H9 (cell line): ENCODE measurements at places on chromosomes 1 and 21. TPM values are rescaled to one million over a fixed set of nuclear protein-coding genes. Genes with fewer than 3 reads are reported as not detected.

Gene PRAMEF20
- not detected in 2 replicates for total RNA-seq

Gene UBL4B
- total RNA-seq: not detected in 2 replicates

Gene ESPN
- 53.1 and 59.3 TPM in 2 replicates for total RNA-seq

Gene RAB25
- total RNA-seq: 42.8 and 43.1 TPM in 2 replicates

Gene OR14K1
- total RNA-seq: not detected in 2 replicates

- peaks cover 25% of the 10 kb centered on the region; the same call in 1 of the 2 replicates for H3K27me3 ChIP-seq
- no peak overlapping the region for H3K4me3 ChIP-seq
- no peak overlapping the region for H3K27ac ChIP-seq
- H3K36me3 ChIP-seq: peaks cover 7% of the 10 kb centered on the region; the same call in 1 of the 2 replicates
- H3K4me1 ChIP-seq: peaks cover 8% of the 10 kb centered on the region; the same call in 1 of the 2 replicates
- DNase-seq: no peak
Measured at GRCh38 chr1:223714849-223715603, 2.7 kb downstream of the CAPN2 start.

- no peak overlapping the region for H3K27ac ChIP-seq
- no peak for DNase-seq
- H3K27me3 ChIP-seq: no peaks in the 10 kb centered on the region
- H3K4me1 ChIP-seq: peaks cover 2% of the 10 kb centered on the region; the same call in 1 of the 2 replicates
- H3K4me3 ChIP-seq: no peak overlapping the region
Measured at GRCh38 chr1:61279570-61279969, 197.2 kb downstream of the NFIA start.

DNA sequence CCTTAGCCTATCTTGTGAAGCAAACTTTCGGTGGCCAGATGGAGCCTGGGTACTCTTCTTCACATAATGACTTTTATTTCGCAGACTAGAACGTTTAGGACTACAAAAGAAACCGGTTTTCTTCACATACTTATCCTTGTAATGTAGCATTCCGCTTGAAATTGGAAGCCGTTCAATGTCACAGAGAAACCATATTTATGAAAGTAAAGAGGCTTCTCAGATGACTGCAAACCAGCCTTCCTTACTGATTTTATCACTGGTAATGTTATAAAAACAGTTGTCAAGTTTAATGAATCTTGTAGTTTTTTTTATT lies 94.1 kb downstream of the PPIAL4G start:
- H3K36me3 ChIP-seq: no peaks in the 10 kb centered on the region
- H3K27ac ChIP-seq: no peak overlapping the region
- H3K4me1 ChIP-seq: no peaks in the 10 kb centered on the region; the same call in 1 of the 2 replicates
- peak overlapping the region; percentile 75 for H3K4me3 ChIP-seq

DNA sequence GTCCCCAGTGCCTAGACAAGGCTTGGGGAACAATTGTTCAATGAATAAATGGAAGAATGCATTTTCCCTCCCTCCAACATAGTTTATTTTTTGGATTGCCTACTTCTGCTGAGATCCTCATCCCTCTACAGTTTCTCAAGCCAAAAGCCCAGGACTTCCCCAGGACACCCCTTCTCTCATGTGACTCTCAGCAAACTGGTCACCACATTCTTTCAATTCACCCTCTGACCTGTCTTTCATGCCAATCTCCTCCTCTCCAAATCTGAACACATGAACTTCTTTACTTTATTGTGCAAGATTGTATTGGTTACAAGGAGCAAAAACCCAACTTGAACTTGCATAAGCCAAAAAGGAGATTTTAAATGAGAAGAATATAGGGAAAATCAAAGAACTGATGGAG lies 103.2 kb upstream of the JUN start:
- no peak overlapping the region for H3K4me3 ChIP-seq
- H3K27me3 ChIP-seq: no peaks in the 10 kb centered on the region
- peaks cover 2% of the 10 kb centered on the region; the same call in 1 of the 2 replicates for H3K4me1 ChIP-seq
- DNase-seq: no peak
- no peak overlapping the region for H3K27ac ChIP-seq

GRCh38 chr1:38464071-38464661 lies 395.4 kb downstream of the RRAGC start:
- H3K27me3 ChIP-seq: no peaks in the 10 kb centered on the region
- DNase-seq: no peak
- H3K36me3 ChIP-seq: no peaks in the 10 kb centered on the region
- H3K4me3 ChIP-seq: no peak overlapping the region

- DNase-seq: no peak
- peaks cover 2% of the 10 kb centered on the region; the same call in 1 of the 2 replicates for H3K4me1 ChIP-seq
- H3K27ac ChIP-seq: no peak overlapping the region
- no peaks in the 10 kb centered on the region for H3K27me3 ChIP-seq
- H3K36me3 ChIP-seq: peaks cover 6% of the 10 kb centered on the region
Measured at GRCh38 chr1:4935807-4936206, 281.4 kb downstream of the AJAP1 start.

DNA sequence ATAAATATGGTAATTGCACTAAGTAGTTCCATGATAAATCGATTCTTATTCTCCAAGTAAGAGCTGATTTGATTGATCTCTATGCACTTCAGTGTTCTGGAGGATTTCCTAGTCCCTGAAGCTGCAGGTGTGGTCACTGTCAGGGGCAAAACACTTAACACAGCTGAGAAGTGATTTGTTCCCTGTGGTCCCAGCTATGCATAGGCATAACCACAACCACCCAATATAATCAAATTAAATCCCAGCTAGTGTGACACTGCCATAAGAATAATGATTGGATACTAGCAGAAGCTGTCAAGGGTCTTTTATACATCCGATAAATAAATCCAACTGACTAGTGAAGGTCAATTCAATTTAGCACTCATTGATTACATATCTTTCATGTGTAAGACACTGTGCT lies 60.1 kb downstream of the PTGER3 start:
- H3K4me1 ChIP-seq: no peaks in the 10 kb centered on the region
- no peak overlapping the region for H3K27ac ChIP-seq
- no peak for DNase-seq
- no peak overlapping the region for H3K4me3 ChIP-seq
- no peaks in the 10 kb centered on the region for H3K27me3 ChIP-seq

DNA sequence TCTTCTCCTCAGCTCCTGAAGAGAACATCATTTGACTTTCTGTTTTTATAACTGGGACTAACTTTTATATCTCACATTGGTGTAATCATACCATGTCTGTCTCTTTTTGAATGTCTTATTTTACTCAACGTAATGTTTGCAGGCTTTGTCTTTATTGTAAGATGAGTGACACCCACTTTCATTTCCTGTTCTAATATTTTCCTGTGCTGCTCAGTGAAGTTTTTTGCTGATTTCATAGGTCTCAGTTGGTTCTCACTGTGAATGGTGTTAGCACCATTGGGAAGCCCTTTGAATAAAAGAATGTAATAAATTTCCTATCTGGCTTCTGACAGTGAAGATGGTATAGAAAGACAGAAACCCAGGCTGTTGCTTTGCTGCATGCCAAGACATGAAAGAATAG lies 84.0 kb downstream of the RAVER2 start:
- no peak overlapping the region for H3K27ac ChIP-seq
- no peaks in the 10 kb centered on the region for H3K4me1 ChIP-seq
- peaks cover 7% of the 10 kb centered on the region; the same call in 1 of the 2 replicates for H3K36me3 ChIP-seq
- H3K4me3 ChIP-seq: no peak overlapping the region
- no peak for DNase-seq

- no peak for DNase-seq
- H3K27ac ChIP-seq: no peak overlapping the region
- no peaks in the 10 kb centered on the region for H3K27me3 ChIP-seq
- H3K4me3 ChIP-seq: no peak overlapping the region
Measured at GRCh38 chr1:34670982-34671381, 83.9 kb upstream of the GJB5 start.

GRCh38 chr1:153750026-153750995 lies 22.5 kb downstream of the INTS3 start:
- H3K27ac ChIP-seq: no peak overlapping the region
- peaks cover 89% of the 10 kb centered on the region for H3K36me3 ChIP-seq
- DNase-seq: no peak
- H3K4me1 ChIP-seq: peaks cover 17% of the 10 kb centered on the region
- H3K4me3 ChIP-seq: no peak overlapping the region

DNA sequence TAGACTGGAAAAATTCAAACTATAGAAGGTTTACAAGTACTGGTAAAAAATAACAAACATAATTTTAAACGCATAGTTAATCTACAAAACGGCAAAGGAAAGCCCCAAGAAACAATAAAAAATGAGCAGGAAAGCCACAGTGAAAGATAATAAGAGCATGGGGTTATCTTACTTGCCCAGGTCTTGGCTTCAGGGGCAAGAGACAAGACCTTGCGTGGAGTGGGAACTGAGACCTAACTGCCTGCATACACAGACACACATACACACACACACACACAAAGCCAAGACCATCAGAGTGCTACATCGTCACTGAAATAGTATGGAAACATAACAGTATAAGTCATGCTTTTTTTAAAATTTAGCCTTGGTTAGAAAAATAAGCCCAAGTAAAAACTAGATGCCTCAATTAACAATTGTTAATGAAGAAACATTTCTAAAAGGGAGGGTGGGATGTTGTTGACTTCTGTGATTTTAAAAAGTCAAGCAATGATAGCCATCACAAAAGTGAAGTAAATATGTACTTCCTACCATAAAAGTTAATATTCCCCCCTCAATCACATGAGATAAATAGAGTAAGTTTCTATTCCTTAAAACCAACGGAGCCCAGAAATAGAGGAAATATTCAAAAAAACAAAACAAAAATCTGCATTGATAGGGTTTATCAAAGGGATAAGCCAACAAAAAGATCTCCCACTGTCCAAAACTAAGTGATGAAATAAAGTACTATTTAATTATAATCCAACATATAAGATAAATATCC lies 29.4 kb upstream of the CRP start:
- no peaks in the 10 kb centered on the region for H3K27me3 ChIP-seq
- H3K27ac ChIP-seq: no peak overlapping the region
- no peaks in the 10 kb centered on the region for H3K4me1 ChIP-seq
- H3K4me3 ChIP-seq: no peak overlapping the region

GRCh38 chr21:44520326-44521300 lies 19.4 kb downstream of the KRTAP10-1 start:
- no peak overlapping the region for H3K4me3 ChIP-seq
- no peaks in the 10 kb centered on the region for H3K27me3 ChIP-seq
- no peak overlapping the region for H3K27ac ChIP-seq
- no peaks in the 10 kb centered on the region for H3K4me1 ChIP-seq
- peaks cover 2% of the 10 kb centered on the region; the same call in 1 of the 3 replicates for H3K36me3 ChIP-seq

DNA sequence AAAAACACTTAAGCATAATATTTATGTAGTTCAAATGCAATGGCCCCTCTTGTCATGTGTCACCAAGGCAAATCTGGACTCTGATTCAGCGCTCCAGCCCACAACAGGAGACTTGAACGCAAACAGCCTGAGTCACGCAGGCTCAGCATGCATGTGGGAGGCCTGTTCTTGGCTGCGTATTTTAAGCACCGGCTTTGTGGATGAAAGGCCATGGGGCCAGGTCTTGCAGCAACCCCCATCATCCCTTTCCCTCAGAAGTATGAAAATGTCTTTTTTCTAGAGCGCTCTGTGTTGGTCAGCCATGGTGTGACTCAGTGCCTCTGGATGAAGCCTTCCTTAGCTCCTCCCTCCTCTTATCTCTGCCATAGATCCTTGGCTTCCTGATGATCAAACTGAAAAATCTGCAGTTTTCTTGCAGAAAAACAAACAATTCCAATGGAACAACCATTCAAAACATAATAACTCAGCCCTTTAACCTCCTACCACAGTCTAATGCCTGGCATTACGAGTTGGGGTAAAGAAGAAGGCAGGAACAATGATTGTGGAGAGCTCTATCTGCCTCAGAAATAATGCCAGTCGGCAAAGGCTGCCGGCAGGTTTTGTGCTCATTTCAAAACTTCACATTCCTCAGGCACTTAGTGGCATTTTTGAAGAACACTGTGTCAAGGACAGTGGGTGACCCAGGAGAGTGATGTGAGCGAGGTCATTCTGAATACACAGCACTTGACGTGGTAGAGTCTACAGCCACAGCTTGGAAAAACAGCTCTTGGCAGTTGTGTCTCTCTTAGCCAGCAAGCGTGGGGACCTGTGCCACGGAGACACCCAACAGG lies 167.5 kb downstream of the CLIC6 start:
- no peaks in the 10 kb centered on the region for H3K27me3 ChIP-seq
- no peak overlapping the region for H3K27ac ChIP-seq
- DNase-seq: no peak
- no peaks in the 10 kb centered on the region for H3K36me3 ChIP-seq
- H3K4me3 ChIP-seq: no peak overlapping the region

GRCh38 chr1:44101328-44101727 lies 17.3 kb upstream of the KLF17 start:
- no peaks in the 10 kb centered on the region for H3K27me3 ChIP-seq
- H3K27ac ChIP-seq: no peak overlapping the region
- peaks cover 6% of the 10 kb centered on the region; the same call in 1 of the 2 replicates for H3K36me3 ChIP-seq
- DNase-seq: no peak
